GM03348 (cell line): ENCODE measurements at places on chromosomes 4 and X.
A peak's percentile ranks its signal among the peaks of the same experiment; 100 is the strongest.

DNA sequence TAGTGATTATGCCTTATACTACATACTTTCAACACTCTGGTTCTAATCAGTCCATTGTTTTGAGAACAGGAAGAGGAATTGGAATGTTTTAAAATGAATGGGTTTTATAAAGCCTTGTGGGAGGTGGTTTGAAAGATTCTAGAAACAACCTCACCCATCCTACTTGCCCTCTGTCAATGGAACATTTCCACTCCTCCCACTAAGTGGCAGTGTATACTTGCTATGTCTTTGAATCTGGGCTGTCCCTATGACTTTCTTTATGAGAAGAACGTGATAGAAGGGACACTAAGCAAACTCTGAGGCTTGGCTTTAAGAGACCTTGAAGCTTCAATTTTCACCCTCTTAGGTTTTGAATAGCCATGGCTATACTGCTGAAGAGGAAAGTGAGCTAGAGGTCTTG, 611.2 kb downstream of the PPP4R3C start:
- DNase-seq: no peak

GRCh38 chrX:38919202-38919601, 117.9 kb downstream of the MID1IP1 start:
- no peak for DNase-seq

DNA sequence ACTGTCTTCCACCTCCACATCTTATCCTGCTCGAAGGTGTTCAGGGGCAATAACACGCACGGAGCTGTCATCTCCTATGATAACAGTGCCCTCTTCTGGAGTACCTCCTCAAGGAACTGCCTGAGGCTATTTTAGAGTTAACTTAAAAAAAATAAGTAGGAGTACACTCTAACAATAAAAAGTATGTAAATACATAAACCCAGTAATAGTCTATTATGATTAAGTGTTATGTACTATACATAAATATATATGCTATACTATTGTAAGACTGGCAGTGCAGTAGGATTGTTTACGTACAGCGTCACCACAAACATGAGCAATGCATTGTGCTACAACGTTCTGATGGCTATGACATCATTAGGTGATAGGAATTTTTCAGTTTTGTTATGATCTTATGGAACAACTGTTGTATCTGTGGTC, 34.5 kb upstream of the TLR2 start:
- DNase-seq: no peak

DNA sequence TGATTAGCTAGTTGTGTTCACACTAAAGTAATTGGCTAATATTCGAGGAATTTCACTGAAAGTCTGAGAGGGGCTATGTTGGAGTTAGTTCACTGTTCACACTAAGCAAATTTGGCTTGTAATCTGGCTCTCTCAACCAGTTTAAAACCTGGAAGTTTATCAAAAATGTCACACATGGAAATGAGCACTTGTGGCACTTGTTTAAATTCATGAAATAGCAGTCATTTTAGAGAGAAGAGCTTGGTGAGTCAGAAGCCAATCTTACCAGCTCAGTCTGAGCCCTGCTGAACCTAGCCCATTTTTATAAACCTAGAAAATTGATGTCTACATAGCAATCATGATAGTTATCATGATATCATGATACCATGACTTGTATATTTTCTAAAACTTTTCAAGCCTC, 90.7 kb upstream of the JADE1 start:
- DNase-seq: peak; percentile 72

DNA sequence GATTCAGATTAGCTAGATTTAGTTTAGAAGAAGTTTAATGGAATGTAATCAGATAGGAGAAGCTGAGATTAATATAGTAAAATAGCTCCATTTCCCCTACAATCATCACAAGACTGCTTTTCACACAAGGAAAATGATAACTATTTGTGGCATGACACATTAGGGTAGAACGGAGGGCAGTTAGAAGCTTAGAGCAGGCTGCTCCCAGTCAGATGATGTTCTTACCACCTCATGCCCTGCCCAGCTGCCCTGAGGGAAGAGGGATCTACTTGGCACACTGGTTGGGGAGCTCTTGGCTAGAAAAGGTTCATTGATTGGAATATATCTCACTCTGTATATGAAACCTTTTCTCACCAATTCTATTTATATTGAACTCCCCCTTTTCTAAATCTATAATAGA, 180.7 kb upstream of the IL15 start:
- no peak for DNase-seq

GRCh38 chr4:66169341-66169740, 499.1 kb upstream of the EPHA5 start:
- DNase-seq: no peak

- no peak for DNase-seq
Measured at GRCh38 chr4:43243433-43244116, 351.1 kb downstream of the GRXCR1 start.

DNA sequence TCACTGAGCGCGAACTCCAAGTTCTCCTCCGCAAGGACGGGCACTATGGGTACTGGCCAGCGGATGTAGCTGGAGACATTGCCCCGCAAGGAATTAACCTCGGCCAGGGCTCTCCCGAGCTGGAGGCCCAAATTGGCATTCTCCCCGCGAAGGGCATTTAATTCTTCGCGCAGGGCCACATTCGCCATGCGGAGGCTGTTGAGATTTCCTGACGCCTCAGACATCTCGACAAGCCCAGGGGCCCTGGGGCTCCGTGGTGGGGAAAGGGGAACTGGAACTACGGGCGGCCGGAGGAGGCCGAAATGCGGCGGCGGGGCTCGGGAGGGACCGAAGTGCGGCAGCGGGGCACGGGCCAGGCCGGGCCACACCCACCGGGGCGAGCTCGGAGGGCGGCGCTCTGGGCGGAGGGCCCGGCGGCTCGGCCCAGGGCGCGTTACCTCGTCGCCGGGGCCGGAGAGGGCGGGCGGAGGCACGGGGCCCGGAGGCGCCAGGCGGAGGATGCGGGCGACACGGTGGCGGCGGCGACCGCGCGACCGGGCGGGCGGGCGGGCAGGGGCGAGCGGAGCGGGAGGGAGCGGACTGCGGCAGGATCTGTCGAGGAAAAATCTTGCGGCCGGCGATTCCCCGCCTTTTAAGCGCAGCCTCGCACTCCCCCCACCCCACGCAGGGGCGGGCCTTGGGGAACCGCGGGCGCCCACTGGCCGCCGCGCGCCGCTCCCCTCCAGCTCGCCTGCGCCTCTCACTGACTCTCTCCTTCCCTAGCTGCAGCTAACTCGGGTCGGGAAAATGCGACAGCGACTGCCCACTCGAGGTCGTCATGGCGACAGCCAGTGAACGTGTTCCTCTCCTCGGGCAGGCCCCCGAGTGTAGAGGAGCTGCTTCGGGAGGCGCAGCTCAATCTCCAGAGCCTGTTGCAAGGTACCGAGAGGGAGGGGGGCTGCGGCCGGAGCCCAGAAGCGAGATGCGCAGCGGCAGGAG, at the start of gene RTL5:
Gene RTL5 (minus strand): TSS at position 599 of the 978 bp plus-strand sequence.
- peak; percentile 92 for DNase-seq

- DNase-seq: no peak
Measured at GRCh38 chrX:41877167-41877566, 46.2 kb downstream of the CASK start.

DNA sequence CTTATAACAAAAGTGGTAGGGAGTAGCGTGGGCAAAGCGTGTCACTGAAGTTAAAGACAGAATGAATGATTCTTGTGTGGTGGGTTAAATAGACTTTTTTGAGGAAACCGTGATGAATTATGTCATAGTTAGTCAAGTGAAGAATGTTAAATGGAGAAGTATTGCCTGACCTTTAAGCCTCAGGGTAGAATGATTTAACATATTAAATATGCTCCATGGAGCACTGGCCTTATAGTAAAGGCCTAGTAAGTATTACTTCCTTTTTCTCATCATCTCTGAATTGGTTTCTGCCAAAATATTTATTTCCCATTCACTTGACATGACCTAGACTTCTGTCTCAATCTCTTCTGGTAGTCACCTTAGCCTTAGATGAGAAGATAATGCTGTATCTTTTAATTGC, 23.7 kb downstream of the MAGEB1 start:
- no peak for DNase-seq

- DNase-seq: no peak
Measured at GRCh38 chrX:104310657-104311254, 56.0 kb upstream of the ESX1 start.

- no peak for DNase-seq
Measured at GRCh38 chr4:149296084-149296483, 519.6 kb downstream of the IQCM start.

- peak; percentile 19 for DNase-seq
Measured at GRCh38 chr4:163344147-163345125, 744 bp downstream of the NPY5R start.

- peak; percentile 95 for DNase-seq
Measured at GRCh38 chr4:80335554-80336358, at the start of gene CFAP299. Gene CFAP299, plus strand, starts transcription at chr4:80335730.

DNA sequence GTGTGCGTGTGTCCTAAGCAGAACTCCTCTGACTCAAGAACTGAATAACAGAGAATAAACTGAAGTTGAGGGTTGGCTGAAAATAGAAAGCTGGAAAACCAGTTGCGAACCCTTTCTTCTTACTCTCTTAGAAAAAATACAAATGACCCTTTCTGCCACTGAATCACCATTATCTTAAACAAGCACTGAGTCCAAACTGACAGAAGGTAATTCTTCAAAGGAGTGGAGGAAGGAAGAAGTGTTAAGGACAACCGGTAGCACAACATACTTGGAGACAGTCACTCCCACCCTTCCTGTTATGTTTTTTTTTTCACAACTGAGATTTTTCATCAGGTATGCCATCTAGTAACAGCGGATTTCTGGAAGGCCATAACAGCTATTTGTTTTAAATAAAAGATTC, 38.1 kb downstream of the HELQ start:
- DNase-seq: no peak

DNA sequence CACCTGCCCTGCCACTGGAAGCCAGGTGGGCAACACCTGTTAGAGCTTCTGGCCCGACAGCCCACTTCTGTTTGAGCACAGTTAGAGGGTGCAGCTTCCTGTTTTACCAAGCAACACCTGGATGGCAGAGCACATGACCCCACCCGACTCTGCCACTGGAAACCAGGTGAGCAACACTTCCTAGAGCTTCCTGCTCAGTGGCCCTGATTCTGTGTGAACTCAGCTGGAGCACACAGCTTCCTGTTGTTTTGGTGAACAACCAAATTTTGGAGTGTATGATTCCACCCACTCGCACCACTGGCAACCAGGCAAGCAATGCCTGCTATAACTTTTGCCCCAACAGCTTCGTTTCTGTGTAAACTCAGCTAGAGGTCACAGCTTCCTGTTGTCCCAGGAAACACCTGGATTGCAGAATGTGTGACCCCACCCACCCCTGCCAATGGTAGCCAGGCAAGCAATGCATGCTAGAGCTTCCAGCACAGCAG, 163.8 kb upstream of the KLF8 start:
- no peak for DNase-seq

- DNase-seq: no peak
Measured at GRCh38 chrX:41482154-41482850, 35.2 kb downstream of the NYX start.

GRCh38 chr4:167290678-167291077, 56.4 kb upstream of the SPOCK3 start:
- no peak for DNase-seq

GRCh38 chrX:102765809-102766208, 45.3 kb downstream of the GPRASP3 start:
- peak; percentile 45 for DNase-seq

GRCh38 chrX:19955306-19955705, 35.6 kb downstream of the BCLAF3 start:
- DNase-seq: no peak

DNA sequence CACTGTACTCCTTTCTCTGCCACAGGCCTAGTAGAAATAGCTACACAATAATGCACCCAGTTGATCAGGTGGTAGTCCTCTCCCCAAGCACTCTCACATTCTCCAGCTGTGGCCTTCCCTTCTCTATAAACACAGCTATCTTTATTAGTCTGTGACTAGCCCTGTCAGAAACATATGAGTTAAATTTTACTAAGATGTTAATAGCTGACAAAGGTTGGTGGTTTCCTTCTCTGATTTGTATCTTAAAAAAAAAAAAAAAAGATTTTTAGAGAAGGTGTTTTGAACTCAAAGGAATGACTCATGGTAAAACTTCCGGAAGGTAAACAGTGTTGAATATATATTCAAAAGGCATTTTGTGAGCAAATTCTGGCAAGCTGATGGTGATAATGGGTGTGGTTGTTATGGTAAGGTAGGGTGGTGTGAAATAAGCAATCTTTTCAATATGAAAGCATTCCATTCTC, 327.4 kb downstream of the PPP3CA start:
- no peak for DNase-seq

DNA sequence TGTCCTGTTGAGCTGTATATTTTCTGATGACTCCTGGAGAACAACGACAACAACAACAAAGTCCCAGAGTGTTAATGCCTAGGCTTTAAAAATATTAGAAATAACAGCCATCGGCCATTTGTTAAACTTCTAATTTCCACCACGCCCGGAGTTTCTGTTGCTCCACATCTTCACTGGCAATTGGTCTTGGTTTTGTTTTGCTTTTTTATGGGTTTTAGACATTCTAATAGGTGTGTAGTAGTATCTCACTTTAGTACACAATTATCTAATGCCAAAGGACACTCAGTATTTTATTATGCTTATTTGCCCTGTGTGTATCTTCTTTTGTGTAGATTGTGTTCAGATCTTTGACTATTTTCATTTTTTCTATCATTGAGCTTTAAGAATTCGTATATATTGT, 5.0 kb downstream of the MAGEA12 start:
- DNase-seq: no peak

- no peak for DNase-seq
Measured at GRCh38 chr4:2335729-2336101, 73.8 kb upstream of the MXD4 start.

DNA sequence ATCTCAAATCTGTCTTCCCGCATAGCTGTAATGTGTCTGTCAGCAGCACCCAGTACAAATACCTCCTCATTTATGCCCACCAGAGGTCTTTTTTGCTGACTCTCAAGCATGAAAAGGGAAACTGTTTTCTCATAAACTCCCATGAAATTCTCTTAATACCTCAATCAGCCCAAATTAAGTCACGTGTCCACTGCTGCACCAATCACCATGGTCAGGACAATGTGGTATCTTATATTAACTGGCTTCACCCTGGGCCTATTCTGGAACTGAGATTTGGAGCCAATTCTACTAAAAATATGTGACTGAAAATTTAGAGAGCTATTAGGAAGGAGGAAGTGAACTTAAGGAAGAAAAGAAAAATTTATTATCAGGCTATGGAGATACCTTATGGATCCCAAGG, 58.4 kb downstream of the IL21 start:
- no peak for DNase-seq

GRCh38 chrX:119401569-119401968, 2.4 kb downstream of the SLC25A43 start:
- DNase-seq: no peak

GRCh38 chr4:100736641-100737451, 219.0 kb upstream of the EMCN start:
- DNase-seq: peak; percentile 55

- DNase-seq: no peak
Measured at GRCh38 chrX:150940844-150941495, 42.2 kb upstream of the HMGB3 start.

DNA sequence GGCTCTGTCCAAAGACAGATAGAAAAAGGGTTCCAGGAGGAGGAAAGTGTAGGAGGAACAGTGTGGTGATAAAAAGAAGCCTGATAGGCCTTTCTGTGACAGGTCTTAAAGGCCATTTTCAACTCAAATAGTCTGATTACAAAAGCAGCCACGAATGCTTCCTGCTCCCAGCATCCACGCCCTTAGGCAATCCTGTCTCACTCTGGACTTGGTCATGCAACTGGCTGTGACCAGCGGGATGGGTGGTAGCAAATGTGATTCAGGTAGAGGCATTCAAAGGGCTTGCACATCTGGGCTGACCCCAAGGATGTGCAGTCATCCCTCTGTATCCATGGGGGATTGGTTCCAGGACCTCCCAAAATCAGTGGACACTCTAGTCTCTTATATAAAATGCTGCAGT, 14.4 kb upstream of the SEPSECS start:
- no peak for DNase-seq
